ENCODE measurements at places on chromosomes 11 and 22. TPM values are rescaled to one million over a fixed set of nuclear protein-coding genes. Genes with fewer than 3 reads are reported as not detected.

CCDC179 gene
- total RNA-seq = not detected

GUCY1A2 gene
- 0.37 TPM for total RNA-seq

OR4C11 gene
- not detected for total RNA-seq

POU2AF3 gene
- total RNA-seq = 6.0 TPM

ZNF280A gene
- total RNA-seq = not detected

ANKK1 gene
- 0.67 TPM for total RNA-seq

MPZL3 gene
- 6.3 TPM for total RNA-seq

DNAJB7 gene
- 0.21 TPM for total RNA-seq

VPREB1 gene
- total RNA-seq = not detected

IGSF22 gene
- 0.81 TPM for total RNA-seq

DNA sequence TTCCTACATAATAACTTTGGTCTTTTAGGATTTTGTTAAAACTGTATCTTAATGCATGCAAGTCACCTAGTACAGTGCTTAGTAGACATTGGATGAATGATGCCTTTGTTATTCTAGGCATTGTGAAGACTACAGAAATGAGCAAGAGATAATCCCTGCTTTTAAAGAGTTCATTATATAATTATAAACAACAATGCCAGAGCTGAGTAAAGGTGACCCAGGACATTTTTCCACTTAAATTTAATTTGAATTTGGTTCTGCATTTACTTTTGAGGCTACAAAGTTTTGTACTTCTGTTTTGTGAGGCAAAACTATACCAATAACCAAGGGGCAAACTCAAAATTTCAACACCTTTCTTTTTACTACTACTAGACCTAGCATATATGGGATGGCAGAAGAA is 182.0 kb upstream of the SESN3 start:
- no peak for DNase-seq

- DNase-seq = no peak
Observed at GRCh38 chr11:122209619-122210366, 93.8 kb upstream of the BLID start.

- DNase-seq = no peak
Observed at GRCh38 chr11:115886422-115886733, 382.2 kb upstream of the CADM1 start.

GRCh38 chr11:34316347-34317035 is 41.3 kb downstream of the ABTB2 start:
- DNase-seq = no peak

GRCh38 chr11:69390561-69390960 is 90.9 kb upstream of the LINC01488 start:
- peak; percentile 14 for DNase-seq

- no peak for DNase-seq
Observed at GRCh38 chr11:90349731-90350130, 126.9 kb upstream of the CHORDC1 start.

DNA sequence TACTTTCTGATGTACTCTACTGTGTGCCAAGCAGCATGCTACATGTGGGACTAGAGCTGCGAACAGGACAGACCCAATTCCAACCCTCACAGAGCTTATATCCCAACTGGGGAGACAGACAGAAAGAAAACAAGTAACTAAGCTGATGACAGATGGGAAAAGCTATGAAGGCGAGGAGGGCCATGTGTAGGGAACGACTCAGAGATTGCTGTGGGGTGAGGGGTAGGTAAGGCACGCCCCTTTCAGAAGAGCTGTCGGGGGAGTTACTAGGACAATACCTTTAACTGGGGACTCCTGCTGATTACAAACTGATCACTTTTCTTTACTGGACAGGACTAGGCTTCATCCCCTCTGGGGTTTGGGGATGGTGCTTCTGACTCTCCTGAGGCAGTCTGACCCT is 48.9 kb downstream of the ST3GAL4 start:
- DNase-seq = no peak

- peak; percentile 73 for DNase-seq
Observed at GRCh38 chr22:22342697-22343580, 98.4 kb downstream of the VPREB1 start.

GRCh38 chr22:49452362-49452946 is 375.2 kb downstream of the BRD1 start:
- DNase-seq = no peak

DNA sequence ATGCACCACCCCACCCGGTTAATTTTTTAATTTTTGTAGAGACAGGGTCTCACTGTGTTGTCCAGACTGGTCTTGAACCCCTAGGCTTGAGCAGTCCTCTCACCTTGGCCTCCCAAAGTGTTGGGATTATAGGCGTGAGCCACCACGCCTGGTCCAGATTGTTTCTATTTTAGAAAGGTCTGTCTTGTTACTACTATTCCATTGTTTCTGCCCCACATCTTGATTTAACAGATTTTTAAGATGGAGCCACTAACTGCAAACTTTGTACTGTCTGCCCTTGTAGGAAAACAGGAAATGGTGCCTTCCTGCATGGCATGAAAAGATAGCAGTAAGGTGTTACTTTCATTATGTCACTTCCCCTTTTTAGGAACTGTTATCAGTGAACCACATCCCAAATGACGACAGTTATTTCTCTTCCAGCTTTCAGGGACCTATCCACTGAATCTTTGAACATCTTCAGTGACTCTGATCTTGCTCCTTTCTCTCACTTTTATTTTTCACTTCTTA is 23.2 kb downstream of the TAF1D start:
- DNase-seq = no peak

DNA sequence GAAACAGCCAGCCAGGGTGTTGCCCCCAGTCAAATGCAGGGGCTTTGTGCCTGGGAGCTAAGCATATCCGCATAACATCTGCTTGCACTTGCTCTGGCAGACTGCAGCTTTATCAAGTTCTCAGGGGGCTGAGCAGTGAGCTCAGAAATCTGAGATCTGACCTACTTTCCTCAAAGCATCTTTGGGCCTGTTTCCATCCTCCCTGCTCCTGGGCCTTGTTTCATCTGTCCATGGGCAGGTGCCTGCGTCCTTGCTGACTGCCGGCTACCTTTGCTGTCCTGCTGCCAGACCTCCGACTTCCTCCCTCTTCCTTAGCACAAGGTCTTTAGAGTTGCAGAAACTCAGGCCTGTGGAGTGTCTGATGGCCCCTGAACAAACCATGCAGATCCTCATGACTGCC is 131.2 kb upstream of the B3GAT1 start:
- no peak for DNase-seq

GRCh38 chr11:73047773-73048371 is 94.2 kb downstream of the FCHSD2 start:
- DNase-seq = no peak

- no peak for DNase-seq
Observed at GRCh38 chr11:126335463-126335760, 20.1 kb upstream of the ST3GAL4 start.

- no peak for DNase-seq
Observed at GRCh38 chr22:48185071-48186055, 1422.9 kb downstream of the TBC1D22A start.

- peak; percentile 14 for DNase-seq
Observed at GRCh38 chr22:44574640-44575380, 76.8 kb upstream of the RTL6 start.

- no peak for DNase-seq
Observed at GRCh38 chr11:104148074-104148473, 15.9 kb downstream of the PDGFD start.

- no peak for DNase-seq
Observed at GRCh38 chr11:110198031-110198729, 98.2 kb downstream of the RDX start.

DNA sequence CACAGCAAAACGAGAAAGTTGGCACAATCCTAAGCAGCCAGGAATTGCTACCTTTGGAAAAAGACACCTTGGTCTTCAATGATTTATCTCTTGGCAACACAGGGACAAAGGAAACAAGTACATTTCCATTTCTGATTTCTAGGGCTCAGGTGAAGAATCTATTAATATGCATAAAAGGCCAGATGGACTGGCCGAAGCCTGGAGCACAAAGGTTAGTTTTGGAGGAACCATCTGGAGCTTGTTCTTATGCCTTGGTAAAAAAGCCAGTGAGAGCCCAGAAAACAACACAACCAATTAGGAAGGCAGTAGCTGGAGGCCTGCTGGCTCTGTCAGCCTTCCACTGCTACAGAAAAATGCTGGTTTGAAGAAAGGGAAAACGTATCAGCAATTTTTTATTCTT is 713.5 kb upstream of the API5 start:
- no peak for DNase-seq

GRCh38 chr22:19446603-19447329 is 745 bp downstream of the C22orf39 start:
- DNase-seq = no peak

Data from left colon (tissue), 2 donors.